ENCODE measurements at places on chromosomes 1 and 21.

- H3K4me3 ChIP-seq: no peak overlapping the region
- H3K27me3 ChIP-seq: no peaks in the 10 kb centered on the region
- DNase-seq: no peak
- no peaks in the 10 kb centered on the region for H3K36me3 ChIP-seq
- no peak overlapping the region for H3K27ac ChIP-seq
Observed at GRCh38 chr1:169727307-169727706, 6.6 kb downstream of the SELE start.

- no peaks in the 10 kb centered on the region for H3K36me3 ChIP-seq
- H3K27me3 ChIP-seq: no peaks in the 10 kb centered on the region
- no peak overlapping the region for H3K4me3 ChIP-seq
- DNase-seq: no peak
Observed at GRCh38 chr1:48450505-48450904, 21.5 kb downstream of the SPATA6 start.

- no peak overlapping the region for H3K4me3 ChIP-seq
- no peaks in the 10 kb centered on the region for H3K36me3 ChIP-seq
- H3K27ac ChIP-seq: no peak overlapping the region
- DNase-seq: peak; percentile 77
Observed at GRCh38 chr1:231603598-231604275, 22.9 kb upstream of the DISC1 start.

GRCh38 chr1:31745946-31746670, 18.0 kb downstream of the ADGRB2 start:
- no peak for DNase-seq
- no peaks in the 10 kb centered on the region for H3K36me3 ChIP-seq
- peaks cover 5% of the 10 kb centered on the region for H3K4me1 ChIP-seq
- H3K27ac ChIP-seq: no peak overlapping the region
- no peak overlapping the region for H3K4me3 ChIP-seq

- peaks cover 16% of the 10 kb centered on the region for H3K4me1 ChIP-seq
- no peak overlapping the region for H3K27ac ChIP-seq
- no peak for DNase-seq
Observed at GRCh38 chr1:14947421-14947820, 206.1 kb upstream of the TMEM51 start.

DNA sequence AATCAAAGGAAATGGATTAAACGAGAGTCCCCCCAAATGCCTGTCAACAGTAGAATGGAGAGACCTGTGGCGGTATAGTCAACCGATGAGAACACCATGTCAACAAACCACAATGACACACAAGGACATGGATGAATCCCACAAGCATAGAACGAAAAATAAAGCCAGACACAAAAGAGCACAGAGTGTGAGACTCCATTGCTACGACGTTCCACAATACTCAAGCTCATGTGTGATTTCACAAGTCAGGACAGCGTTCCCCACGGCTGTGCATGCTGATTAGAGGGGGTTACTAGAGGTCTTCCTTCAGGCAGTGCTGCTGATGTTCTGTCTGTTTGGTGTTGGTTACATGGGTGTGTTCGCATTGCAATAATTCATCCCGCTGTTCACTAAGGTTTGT, 5.8 kb upstream of the PLA2G2D start:
- H3K4me1 ChIP-seq: no peaks in the 10 kb centered on the region
- H3K4me3 ChIP-seq: no peak overlapping the region
- no peak for DNase-seq
- H3K27me3 ChIP-seq: no peaks in the 10 kb centered on the region

DNA sequence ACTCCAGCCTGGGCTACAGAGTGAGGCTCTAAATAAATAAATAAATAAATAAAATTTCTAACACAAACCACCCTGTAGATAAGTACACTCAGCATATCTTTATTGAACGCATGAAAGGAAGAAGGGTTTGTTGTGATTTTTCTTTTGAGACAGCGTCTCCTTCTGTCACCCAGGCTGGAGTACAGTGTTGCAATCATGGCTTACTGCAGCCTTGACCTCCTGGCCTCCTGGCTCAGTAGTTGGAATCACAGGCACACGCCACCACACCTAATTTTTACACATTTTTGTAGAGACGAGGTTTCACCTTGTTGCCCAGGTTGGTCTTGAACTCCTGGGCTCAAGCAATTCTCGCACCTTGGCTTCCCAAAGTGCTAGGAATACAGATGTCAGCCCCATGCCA, 23.2 kb upstream of the RCC2 start:
- H3K27ac ChIP-seq: no peak overlapping the region
- H3K36me3 ChIP-seq: no peaks in the 10 kb centered on the region
- no peaks in the 10 kb centered on the region for H3K27me3 ChIP-seq
- H3K4me1 ChIP-seq: no peaks in the 10 kb centered on the region
- DNase-seq: no peak

DNA sequence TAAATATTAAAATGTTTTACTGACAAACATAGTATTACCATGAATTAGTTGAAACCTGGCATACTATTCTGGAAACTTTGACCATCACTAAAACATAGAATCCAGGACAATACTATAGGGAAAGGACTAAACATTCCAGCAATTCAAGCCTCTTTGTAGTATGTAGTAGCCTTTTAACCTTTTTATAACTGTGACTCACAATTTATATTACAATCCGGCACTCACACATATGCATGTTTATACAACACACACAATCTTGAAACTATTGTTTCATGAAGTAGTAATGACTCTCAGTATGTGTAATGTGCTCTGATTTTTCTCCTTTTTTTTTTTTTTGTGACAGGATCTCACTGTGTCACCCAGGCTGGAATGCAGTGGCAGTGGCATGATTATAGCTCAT, 64.3 kb downstream of the ANKRD13C start:
- no peak for DNase-seq
- H3K27me3 ChIP-seq: no peaks in the 10 kb centered on the region
- no peak overlapping the region for H3K27ac ChIP-seq
- no peaks in the 10 kb centered on the region for H3K4me1 ChIP-seq
- H3K4me3 ChIP-seq: no peak overlapping the region

- H3K27ac ChIP-seq: no peak overlapping the region
- H3K4me3 ChIP-seq: no peak overlapping the region
Observed at GRCh38 chr1:182803846-182804245, 14.3 kb downstream of the NPL start.

- no peaks in the 10 kb centered on the region for H3K4me1 ChIP-seq
- no peaks in the 10 kb centered on the region for H3K36me3 ChIP-seq
- H3K4me3 ChIP-seq: no peak overlapping the region
- H3K27me3 ChIP-seq: no peaks in the 10 kb centered on the region
- no peak overlapping the region for H3K27ac ChIP-seq
Observed at GRCh38 chr1:30753660-30754123, 3.9 kb downstream of the LAPTM5 start.

DNA sequence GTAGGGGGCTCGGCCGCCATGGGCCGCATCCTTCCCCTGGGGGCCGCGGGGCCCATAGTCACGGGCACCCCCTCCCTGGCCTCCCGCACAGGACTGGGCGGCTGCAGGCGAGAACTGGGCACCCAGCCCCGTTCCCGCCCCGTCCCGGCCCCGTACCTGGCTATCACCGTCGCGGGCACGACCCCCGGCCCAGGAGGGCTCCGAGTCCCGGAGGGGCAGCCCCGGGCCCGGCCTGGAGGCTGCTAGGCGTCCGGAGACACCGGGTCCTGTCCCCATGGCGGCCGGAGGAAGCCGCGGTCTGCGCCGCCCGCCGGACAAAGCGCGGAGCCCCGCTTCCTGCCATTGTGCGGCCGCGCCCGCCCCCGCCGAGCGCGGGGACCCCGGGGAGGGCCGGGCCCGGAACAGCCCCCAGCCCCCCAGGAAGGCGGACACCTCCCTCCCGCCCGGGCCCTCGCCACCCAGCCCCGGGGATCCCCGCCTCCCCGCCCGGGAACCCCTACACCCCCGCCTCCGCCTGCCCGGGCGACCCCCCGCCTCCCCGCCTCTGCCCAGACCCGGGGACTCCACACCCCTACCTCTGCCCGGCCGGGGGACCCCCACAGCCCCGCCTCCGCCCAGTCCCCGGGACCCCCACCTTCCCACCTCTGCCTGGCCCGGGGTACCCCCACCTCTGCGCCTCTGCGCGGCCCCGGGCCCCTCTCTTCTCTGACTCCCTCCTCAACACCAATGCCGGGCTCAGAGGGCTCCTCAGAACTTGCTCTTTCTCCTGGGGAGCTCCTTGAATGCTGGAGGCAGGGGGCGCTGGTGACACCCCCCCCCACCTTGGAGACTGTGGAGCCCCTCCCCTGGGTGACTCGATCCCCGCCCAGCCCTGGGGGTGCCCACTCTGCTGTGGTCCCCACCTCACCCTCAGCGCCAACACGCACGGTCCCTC, 6.0 kb downstream of the PLEKHG5 start:
- peak overlapping the region; percentile 59 for H3K4me3 ChIP-seq
- no peaks in the 10 kb centered on the region for H3K27me3 ChIP-seq
- no peaks in the 10 kb centered on the region for H3K36me3 ChIP-seq
- no peak overlapping the region for H3K27ac ChIP-seq

DNA sequence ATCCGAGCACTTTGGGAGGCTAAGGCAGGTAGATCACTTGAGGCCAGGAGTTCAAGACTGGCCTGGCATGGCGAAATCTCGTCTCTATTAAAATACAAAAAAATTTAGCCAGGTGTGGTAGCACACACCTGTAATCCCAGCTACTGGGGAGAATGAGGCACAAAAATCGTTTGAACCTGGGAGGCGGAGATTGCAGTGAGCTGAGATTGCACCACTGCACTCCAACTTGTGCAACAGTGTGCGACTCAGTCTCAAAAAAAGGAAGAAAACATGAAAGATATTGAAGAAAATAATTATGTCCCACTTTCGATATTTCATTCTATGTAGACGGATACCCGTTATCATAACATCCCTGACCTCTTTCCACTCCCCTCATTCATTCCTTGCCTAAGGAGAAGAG, 19.2 kb downstream of the TUT4 start:
- no peaks in the 10 kb centered on the region for H3K27me3 ChIP-seq
- no peak overlapping the region for H3K27ac ChIP-seq
- DNase-seq: no peak
- H3K36me3 ChIP-seq: no peaks in the 10 kb centered on the region
- H3K4me1 ChIP-seq: no peaks in the 10 kb centered on the region
- no peak overlapping the region for H3K4me3 ChIP-seq

GRCh38 chr1:179742717-179743678, at the start of gene FAM163A:
Gene FAM163A, plus strand, starts transcription at chr1:179743291. Its CDS starts 69,807 bp downstream, at chr1:179813098.
- peak; percentile 52 for DNase-seq
- no peak within 1 kb of the TSS for H3K27ac ChIP-seq
- no peaks in the 10 kb centered on the region for H3K4me1 ChIP-seq
- H3K27me3 ChIP-seq: peaks cover 54% of the 10 kb centered on the region
- no peaks in the 10 kb centered on the region for H3K36me3 ChIP-seq

- H3K4me1 ChIP-seq: no peaks in the 10 kb centered on the region
- no peak for DNase-seq
- H3K4me3 ChIP-seq: no peak overlapping the region
Observed at GRCh38 chr1:151570819-151571218, 30.7 kb downstream of the TUFT1 start.

GRCh38 chr1:199029855-199030254, 391.0 kb downstream of the PTPRC start:
- no peaks in the 10 kb centered on the region for H3K27me3 ChIP-seq
- DNase-seq: no peak
- no peaks in the 10 kb centered on the region for H3K36me3 ChIP-seq
- no peak overlapping the region for H3K27ac ChIP-seq

DNA sequence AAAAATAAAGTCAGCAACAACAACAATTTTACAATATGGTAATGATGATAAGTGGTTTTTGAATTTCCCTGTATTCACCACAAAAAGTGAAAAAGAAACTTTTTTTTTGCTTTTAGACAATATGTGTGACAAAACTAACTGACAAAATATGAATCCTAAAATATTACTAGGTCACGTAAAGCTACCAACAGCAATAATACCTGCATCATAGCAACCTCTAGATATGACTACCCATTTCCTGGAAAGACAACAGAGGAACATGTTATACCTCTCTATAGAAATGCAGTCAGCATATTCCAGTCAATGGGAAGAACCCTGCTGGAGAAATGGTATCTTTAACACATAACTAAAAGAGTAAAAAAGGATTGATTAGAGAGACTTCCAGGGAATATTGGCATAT, 73.7 kb downstream of the PDE4B start:
- no peak overlapping the region for H3K27ac ChIP-seq
- no peak overlapping the region for H3K4me3 ChIP-seq
- H3K36me3 ChIP-seq: no peaks in the 10 kb centered on the region
- H3K27me3 ChIP-seq: no peaks in the 10 kb centered on the region
- no peak for DNase-seq

All from mesendoderm (in vitro differentiated cells).